ENCODE measurements at places on chromosomes 4 and X. TPM values are rescaled to one million over a fixed set of nuclear protein-coding genes. Genes with fewer than 3 reads are reported as not detected.

DNA sequence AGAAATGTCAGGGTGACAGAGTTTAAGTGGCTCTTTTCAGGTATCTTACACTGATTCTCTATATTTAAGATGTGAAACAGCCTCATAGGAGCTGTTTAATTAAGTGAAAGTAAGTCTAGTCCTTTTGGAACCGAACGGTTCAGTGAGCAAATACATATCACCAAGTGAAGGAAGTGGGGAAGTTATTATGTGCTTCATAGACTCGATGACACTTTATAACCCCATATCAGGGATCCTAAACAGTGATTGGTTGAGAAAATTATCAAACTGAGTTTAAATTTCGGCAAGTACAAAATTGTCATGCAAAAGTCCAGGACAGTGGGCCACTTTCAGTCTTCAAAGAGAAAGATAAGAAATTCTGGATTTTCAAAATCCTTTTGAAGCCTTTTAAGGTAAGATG lies at the start of gene DSPP:
TSS of gene DSPP (plus strand) at position 301 of the 400 bp plus-strand sequence. CDS start 2,380 bp downstream, outside the sequence.
- no peak within 1 kb of the TSS for H3K4me3 ChIP-seq
- H3K36me3 ChIP-seq, result no peaks in the 10 kb centered on the region
- no peak for DNase-seq
- no peaks in the 10 kb centered on the region for H3K4me1 ChIP-seq
- no peak within 1 kb of the TSS for H3K27ac ChIP-seq
- no peaks in the 10 kb centered on the region for H3K27me3 ChIP-seq

GRCh38 chr4:98126141-98126540 lies 17.1 kb downstream of the STPG2 start:
- no peaks in the 10 kb centered on the region for H3K4me1 ChIP-seq
- no peak overlapping the region for H3K4me3 ChIP-seq
- no peak for DNase-seq
- H3K36me3 ChIP-seq, result no peaks in the 10 kb centered on the region
- H3K27me3 ChIP-seq, result no peaks in the 10 kb centered on the region
- H3K27ac ChIP-seq, result no peak overlapping the region

GRCh38 chrX:150205011-150205410 lies 158.1 kb upstream of the MAMLD1 start:
- no peak for DNase-seq
- no peaks in the 10 kb centered on the region for H3K4me1 ChIP-seq
- no peaks in the 10 kb centered on the region for H3K27me3 ChIP-seq

DNA sequence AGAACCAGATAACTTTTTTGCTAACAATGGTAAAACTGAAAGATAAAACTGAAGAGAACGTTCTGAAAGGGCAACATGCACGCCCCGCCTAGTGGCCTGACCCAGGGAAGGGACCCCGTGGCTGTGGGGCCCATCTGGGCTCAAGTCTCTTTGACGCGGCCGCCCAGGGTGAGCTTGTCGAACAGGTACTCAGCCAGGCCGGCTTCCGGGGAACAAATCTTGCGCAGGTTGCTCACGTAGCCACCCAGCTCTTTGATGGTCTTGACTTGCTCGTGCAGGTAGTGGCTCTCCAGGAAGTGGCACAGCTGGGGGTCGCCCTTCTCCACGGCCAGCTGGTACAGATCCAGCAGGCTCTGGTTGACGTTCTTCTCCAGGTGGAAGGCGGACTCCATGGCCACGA lies 579 bp downstream of the FTHL17 start:
- no peak overlapping the region for H3K4me3 ChIP-seq
- no peaks in the 10 kb centered on the region for H3K4me1 ChIP-seq
- no peaks in the 10 kb centered on the region for H3K36me3 ChIP-seq
- DNase-seq, result no peak
- H3K27me3 ChIP-seq, result no peaks in the 10 kb centered on the region

Gene UBQLN2
- 25.8 TPM for total RNA-seq

Gene PPA2
- 115 TPM for total RNA-seq

DNA sequence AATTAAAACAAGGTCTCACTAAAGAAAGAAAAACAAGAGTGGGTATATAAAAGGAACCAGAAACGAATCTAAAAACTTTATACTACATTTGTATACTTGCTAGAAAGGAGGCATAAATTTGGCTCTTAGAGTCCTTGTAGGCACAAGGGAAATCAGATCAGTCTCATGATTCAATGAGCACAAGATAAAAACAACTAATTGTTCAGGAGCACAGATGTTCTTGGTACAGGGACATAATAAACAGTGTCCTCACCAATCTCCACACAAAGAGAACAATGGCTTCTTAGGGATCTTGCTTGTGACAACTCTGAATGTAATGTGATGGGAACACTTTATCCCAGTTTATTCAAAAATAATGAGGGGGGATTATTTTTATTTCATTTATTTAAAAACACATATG lies 28.3 kb downstream of the TMEM144 start:
- H3K36me3 ChIP-seq, result no peaks in the 10 kb centered on the region
- H3K4me3 ChIP-seq, result no peak overlapping the region
- H3K27me3 ChIP-seq, result no peaks in the 10 kb centered on the region
- H3K27ac ChIP-seq, result no peak overlapping the region

GRCh38 chr4:149322203-149322602 lies 493.4 kb downstream of the IQCM start:
- no peaks in the 10 kb centered on the region for H3K36me3 ChIP-seq
- no peak overlapping the region for H3K4me3 ChIP-seq
- no peaks in the 10 kb centered on the region for H3K27me3 ChIP-seq

GRCh38 chr4:26885912-26886274 lies 25.3 kb downstream of the STIM2 start:
- H3K27ac ChIP-seq, result no peak overlapping the region
- H3K36me3 ChIP-seq, result no peaks in the 10 kb centered on the region
- no peak overlapping the region for H3K4me3 ChIP-seq
- no peaks in the 10 kb centered on the region for H3K27me3 ChIP-seq
- no peaks in the 10 kb centered on the region for H3K4me1 ChIP-seq

DNA sequence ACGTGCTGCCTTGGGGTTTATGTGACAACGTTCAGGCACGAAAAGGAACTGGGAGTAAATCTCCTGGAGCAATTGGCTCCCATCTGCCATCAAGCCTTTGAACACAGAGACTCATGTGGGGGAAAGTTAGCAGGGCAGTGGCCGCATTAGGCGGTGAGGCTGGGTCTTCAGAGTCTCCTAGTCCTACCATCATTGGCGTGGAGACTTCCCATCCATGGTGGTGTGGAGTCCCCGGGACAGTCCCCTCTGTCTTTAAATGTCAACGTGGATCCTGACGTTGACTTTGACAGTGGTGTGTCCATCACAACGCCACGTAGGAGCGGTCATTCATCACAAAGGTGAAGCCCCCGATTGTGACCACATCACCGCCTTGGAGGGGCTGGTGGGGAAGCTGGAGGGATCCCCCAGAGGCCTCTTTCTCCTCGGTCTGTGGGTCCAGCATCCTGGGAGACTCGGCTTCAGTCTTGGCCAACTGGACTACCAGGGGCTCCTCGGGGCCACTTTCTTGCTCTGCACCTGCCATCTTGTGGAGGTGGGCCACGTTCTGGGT lies 21.8 kb downstream of the CRLF2 start:
- no peaks in the 10 kb centered on the region for H3K4me1 ChIP-seq
- no peaks in the 10 kb centered on the region for H3K36me3 ChIP-seq
- no peak overlapping the region for H3K27ac ChIP-seq

All from colonic mucosa (tissue), 4 donors.